DMS79 (cell line): ENCODE measurements at places on chromosomes 5 and 9.
A peak's percentile ranks its signal among the peaks of the same experiment; 100 is the strongest.

GRCh38 chr5:95900383-95900958, 61.2 kb downstream of the ELL2 start:
- no peak for DNase-seq

GRCh38 chr5:125497651-125498050, 751.2 kb upstream of the ZNF608 start:
- DNase-seq, result no peak

DNA sequence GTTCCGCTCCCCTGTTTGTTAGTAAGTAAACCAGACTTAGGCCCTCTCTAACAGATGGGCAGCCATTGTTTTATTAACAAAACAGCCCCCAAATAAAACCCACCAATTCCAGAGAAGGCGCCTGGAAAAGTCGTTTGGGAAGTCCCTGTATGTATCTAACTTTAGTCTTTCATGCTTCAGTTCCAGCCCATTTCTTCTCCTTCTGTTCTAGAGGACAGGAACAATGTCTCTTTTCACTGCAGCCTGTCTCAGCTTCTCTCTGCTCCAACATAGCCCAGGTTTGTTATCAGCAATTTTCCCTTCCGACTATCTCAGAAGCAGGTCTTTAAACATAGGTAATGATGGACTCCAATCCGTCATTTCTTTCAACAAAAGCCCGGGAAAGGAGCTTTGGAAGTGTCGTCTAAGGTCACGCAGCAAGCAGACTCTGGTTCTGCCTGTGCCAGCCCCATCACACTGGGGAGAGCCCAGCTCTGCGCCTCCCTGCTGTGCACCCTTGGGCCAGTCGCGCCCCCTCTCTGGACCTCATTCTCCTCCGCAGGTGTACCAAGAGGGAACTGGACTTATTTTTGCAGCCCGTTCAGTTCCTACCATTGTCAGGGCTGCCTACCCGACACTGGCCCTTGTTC, 9.6 kb upstream of the AKNA start:
- no peak for DNase-seq

GRCh38 chr5:151480384-151481293, 33.2 kb downstream of the SLC36A1 start:
- peak; percentile 38 for DNase-seq

- no peak for DNase-seq
Observed at GRCh38 chr5:151591144-151591819, at the start of gene FAT2. Gene FAT2, minus strand, starts transcription at chr5:151591331. Its CDS starts 22,400 bp downstream, at chr5:151568931.

GRCh38 chr5:96875791-96876291, 459 bp upstream of the ERAP2 start:
- DNase-seq, result no peak

DNA sequence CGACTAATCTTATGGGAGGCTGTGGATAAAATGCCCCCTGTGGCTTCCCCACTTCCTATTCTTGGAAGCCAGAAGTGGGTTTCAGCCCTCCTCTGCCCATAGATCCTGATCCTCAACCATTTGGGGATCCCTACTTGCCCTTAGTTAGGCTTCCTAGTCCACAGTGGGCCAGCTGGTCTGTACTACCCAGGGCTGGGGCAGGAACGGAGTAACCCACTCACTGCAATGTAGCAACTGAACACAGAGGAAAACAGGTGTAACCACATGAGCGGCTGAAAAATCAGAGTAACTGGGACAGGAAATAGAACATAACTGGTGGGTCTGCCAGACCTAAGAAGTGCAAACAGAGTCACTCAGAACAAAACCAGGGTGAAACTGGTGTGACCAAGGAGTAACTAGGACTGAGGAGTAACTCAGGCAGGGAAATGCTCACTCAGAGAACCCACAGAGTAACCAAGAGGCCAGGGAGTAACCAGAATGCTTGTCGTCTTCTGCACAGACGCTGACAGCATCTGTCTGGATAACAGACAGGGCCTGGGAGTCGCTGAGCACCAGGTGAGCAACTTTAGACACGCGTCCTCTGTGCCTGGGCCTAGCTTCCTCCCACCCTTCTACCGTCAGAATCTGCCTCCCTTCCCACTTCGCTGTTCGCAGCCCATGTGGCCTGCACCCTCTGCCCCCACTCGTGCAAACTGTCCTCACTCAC, 1.0 kb downstream of the AQP3 start:
- DNase-seq, result no peak

DNA sequence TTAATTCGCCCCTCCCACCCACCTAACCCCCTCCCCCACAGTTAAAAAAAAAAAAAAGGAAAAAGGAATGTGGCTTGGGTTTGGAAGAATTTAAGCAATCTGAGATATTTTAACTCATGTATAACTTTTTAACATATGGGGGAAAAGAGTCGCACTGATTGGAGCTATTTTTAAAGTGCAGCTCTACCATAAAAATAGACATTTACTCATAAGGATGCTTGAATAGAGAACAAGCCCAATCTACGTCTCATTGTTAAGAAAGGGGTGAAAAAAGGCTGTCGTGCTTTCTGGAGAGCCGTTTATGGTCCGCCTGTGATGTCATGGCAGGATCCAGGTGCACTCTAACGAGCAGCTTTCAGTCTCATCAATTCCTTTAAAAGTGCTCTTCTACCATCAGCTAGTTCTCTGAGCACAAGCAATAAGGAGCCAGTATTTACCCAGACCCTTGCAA, 142.4 kb downstream of the ELAVL2 start:
- DNase-seq, result no peak

DNA sequence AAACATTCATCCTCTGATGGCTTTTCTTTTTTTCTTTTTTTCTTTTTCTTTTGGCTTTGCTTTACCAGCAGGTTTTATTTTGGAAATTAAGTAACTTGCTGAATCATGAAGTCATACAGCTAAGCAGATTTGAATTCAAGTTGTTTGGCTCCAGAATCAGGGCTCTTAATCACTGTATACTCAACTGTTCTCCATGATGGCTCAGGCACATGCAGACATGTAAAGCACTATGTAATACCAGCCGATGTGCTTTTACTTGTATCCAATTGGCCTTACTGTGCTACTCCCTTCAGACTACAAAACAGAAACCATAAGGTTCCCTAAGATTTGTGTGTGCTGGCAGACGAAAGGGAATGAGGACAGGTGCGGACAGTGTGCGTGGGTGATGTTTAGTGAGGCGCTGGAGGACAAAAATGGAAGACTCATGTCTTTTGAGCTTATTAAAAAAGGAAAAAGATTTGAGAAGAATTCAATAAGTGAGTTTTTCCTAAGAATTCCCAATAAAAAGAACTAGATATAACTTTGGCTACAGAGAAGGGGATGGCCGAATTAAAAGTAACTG, 44.7 kb upstream of the OTP start:
- DNase-seq, result no peak

DNA sequence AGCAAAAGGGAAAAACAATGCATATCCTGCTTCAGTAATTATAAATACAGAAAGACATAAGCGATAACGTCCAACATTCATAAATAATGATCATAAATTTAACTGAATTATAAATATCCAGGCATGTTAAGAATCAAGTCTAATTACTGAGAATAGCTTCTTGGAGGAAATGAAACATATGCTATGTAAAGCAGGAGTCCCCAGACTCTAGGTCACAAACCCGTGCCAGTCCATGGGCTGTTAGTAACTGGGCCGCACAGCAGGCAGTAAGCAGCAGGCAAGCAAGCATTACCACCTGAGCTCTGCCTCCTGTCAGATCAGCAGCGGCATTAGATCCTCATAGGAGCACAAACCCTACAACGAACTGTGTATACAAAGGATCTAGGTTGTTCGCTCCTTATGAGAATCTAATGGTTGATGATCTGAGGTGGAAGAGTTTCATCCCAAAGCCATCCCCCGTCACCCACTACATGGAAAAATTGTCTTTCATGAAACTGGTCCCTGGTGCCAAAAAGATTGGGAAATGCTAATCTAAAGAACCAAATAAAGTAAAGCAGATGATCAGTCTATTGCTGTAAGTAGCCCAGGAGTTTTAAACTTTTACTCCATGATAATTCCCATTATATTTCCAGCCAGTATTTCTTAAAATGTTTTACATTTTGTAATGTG, 50.4 kb downstream of the CERT1 start:
- no peak for DNase-seq

DNA sequence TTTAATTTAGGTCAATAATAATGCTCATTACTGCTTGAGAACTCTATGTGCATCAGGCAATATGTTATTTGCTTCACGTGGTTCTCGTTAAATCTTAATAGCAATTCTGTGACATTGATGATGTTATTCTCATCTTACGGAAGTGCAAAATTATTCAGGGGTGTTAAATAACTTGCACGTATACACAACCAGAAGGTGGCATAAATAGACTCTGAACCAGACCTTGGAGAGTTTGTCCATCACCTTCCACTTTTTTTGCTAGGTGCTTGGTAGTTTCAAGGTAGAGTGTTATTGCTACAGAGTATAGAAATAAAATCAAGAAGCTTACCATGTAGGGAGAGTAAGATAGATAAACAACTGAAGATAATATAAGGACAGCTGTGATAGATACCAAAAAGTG, 23.6 kb upstream of the TNFAIP8 start:
- DNase-seq, result no peak
